ENCODE measurements at places on chromosomes 7 and 10. TPM values are rescaled to one million over a fixed set of nuclear protein-coding genes. Genes with fewer than 3 reads are reported as not detected.

Gene MOGAT3
- total RNA-seq = not detected

Gene NSMCE4A
- 31.0 TPM for total RNA-seq

Gene ASZ1
- not detected for total RNA-seq

Gene SP8
- not detected for total RNA-seq

Gene BMPER
- 0.50 TPM for total RNA-seq

Gene ZNF786
- total RNA-seq = 10.7 TPM

Gene ACBD7
- total RNA-seq = 0.86 TPM

Gene ATP5MK
- 307 TPM for total RNA-seq

Gene MALRD1
- total RNA-seq = 0.56 TPM

Gene LAMB1
- 1,014 TPM for total RNA-seq

Gene C7orf33
- total RNA-seq = not detected

Gene DDX56
- total RNA-seq = 69.0 TPM

Gene SH2D4B
- not detected for total RNA-seq

Gene GHRHR
- total RNA-seq = not detected

Gene ZNF365
- 0.44 TPM for total RNA-seq

Gene RHOBTB1
- total RNA-seq = 16.0 TPM
